ENCODE measurements at places on chromosomes 5 and 9.

DNA sequence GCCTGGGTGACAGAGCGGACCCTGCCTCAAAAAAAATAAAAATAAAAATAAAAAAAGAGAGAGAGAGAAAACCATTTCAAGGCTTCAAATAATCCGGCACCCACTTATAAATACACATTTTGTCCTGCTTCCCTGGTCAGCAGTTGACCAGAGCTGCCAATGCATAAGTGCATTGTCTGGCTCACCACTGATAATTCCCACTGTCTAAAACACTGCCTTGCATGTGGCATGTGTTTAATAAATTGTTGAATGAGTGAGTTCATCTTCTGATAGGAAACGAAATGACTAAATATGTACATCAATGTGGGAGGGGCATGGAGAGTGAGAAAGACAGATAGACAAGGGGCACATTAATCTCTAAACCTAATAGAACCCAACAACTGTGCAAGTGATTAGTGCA, 42.9 kb downstream of the MEGF10 start:
- no peak for DNase-seq

- no peak for DNase-seq
Observed at GRCh38 chr9:69442486-69442885, 117.5 kb downstream of the ENTREP1 start.

GRCh38 chr9:113763429-113763828, 112.7 kb upstream of the ZNF618 start:
- DNase-seq = no peak

DNA sequence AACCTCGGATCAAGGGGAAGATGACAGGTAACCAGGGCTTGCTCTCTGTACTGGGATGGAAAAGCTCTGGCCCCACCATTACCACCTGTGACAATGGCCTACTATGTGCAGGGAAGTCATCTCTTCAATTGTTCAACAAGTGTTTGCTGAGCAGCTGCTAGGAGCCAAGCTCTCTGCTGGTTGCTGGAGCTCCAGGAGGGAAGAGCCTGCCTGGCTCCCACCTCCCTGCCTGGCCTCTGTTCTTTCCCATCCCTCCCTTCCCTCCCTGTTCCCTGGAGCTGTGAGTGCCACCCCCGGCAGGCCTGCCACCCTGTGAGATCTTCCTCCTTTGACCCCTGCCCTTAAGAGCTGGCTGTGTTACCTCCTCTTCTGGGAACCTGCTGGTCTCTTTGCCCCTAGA, 59.7 kb upstream of the IER5L start:
- no peak for DNase-seq

GRCh38 chr9:113516840-113517577, 53.5 kb downstream of the RGS3 start:
- peak; percentile 63 for DNase-seq

- no peak for DNase-seq
Observed at GRCh38 chr9:135919318-135919890, 12.1 kb upstream of the CAMSAP1 start.

DNA sequence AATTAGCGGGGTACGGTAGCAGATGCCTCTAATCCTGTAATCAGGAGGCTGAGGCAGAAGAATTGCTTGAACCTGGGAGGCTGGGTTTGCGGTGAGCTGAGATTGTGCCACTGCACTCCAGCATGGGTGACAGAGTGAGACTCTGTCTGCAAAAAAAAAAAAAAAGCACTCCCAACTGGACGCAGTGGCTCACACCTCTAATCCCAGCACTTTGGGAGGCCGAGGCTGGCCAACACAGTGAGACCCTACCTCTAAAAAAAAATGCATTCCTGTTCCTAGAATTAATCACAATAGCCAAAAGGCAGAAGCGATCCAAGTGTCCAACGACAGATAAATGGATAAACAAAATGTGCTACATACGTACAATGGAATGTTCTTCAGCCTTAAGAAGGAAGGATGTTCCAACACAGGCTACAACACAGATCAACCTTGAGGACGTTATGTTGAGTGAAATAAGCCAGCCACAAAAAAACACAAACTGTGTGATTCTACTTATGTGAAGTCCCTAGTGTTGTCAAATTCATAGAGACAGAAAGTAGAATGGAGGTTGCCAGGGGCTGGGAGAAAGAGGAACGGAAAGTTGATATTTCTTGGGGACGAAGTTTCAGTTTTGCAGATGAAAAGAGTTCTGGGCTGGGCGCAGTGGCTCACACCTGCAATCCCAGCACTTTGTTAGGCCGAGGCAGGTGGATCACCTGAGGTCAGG, 13.8 kb downstream of the FAM78A start:
- peak; percentile 41 for DNase-seq

GRCh38 chr5:85132269-85132668, 747.6 kb upstream of the EDIL3 start:
- no peak for DNase-seq

- peak; percentile 94 for DNase-seq
Observed at GRCh38 chr9:21334701-21335632, at the start of gene KLHL9. Gene KLHL9, minus strand, starts transcription at chr9:21335404. Its CDS starts 545 bp downstream, at chr9:21334859.

- DNase-seq = no peak
Observed at GRCh38 chr9:89352874-89353649, 34.8 kb downstream of the SECISBP2 start.

- peak; percentile 95 for DNase-seq
Observed at GRCh38 chr9:2570615-2571479, 50.7 kb upstream of the VLDLR start.

GRCh38 chr9:123796618-123797484, 133.1 kb downstream of the DENND1A start:
- DNase-seq = no peak

GRCh38 chr5:67221487-67222242, 25.1 kb upstream of the CD180 start:
- peak; percentile 19 for DNase-seq

- no peak for DNase-seq
Observed at GRCh38 chr5:2459251-2459650, 292.2 kb downstream of the IRX2 start.

- DNase-seq = no peak
Observed at GRCh38 chr5:143376911-143377813, 26.3 kb downstream of the NR3C1 start.

DNA sequence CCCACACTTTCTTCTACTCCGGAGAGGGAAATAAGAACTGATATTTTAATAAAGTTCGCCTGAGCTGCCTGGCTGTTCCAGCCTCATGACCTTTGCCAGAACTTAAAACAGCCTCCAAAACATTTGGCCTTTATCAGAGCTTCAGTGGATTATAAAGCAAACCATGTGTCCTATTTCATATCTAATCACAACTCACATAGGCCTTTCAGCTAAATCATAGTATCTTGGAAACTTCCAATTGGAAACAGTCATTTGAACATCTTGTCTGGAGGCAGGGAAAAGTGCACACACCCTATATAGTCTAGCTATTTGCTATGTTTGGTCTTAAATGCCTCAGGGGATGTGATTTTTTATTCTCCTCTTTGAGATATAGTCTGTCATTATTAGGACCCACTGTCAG, 46.0 kb upstream of the FREM1 start:
- no peak for DNase-seq

- DNase-seq = no peak
Observed at GRCh38 chr5:654071-654778, 38.9 kb downstream of the TPPP start.

- peak; percentile 61 for DNase-seq
Observed at GRCh38 chr5:126446498-126447224, 23.5 kb downstream of the GRAMD2B start.

- no peak for DNase-seq
Observed at GRCh38 chr5:141567513-141568117, 51.2 kb downstream of the DIAPH1 start.

GRCh38 chr5:75048457-75048953, 3.9 kb downstream of the GCNT4 start:
- DNase-seq = no peak

DNA sequence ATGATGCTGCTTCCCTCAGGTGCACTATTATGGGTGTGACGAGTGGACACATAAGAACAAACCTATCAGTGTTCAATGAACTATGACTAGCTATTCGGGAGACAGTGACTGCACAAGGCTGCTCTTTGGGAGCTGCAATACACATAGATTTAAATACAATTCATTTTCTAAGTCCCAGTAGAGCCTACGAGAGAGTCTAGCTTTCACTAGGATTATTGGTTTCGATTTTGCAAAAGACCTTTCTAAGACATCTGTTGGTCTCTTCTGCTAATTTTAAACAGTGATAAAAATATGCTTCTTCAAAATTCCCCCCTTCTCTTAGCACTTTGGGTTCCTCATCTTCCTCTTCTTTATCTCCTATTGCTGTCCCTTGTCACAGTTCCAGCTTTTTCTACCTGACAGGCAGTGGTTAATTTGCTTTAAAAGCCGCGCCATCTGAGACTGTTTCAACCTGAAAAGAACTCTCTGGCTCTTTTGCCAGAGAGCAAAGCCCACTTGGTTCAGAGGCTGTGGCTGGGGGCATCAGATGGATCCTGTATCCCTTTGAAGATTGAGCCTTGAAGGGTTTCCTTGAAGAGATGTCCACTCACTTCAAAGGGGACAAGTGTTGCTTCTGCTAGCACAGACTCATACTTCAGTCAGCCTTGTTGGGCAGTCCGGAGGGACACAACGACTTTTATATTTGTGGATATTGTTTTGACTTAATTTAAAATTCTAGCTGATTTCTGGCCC, 241.5 kb downstream of the MAN2A1 start:
- DNase-seq = no peak

DNA sequence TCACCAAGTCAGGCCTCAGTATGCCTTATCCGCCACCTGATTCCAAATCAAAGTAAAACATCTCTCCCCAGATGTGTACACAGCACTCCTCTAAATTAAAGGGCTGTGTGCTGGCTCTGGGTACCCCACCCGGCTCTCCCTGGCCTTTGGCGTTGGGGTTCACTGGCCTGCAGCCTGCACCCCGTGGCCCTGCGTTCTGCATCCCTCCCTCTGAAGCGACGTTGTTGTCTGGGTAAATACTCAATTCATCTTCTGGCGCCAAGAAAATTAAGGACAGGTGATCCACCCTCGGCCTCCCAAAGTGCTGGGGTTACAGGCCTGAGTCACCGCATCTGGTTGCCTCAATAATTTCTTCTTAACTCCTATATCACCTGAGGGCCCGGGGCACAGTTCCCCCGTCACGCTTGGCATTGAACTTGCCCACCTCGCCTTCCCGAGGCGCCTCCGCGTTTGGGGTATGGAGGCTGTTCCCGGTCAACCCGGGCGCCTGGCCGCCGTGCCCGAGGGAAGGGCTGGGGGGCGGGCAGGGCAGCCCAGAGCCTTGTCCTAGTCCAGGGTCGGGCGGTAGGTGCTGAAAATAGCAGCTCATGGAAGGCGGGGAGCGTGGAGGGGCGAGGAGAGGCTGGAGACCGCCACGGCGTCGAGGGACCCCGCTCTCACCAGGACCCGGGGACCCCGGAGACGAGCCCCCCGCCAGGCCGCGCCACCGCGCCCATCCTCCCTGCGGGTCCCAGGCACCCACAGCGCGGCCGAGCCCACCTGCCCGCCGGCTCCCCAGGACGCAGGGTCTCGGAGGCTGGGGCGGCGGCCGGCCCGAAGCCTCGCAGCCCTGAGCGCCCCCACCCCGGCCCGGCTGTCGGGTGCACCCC, 531 bp downstream of the ABO start:
- no peak for DNase-seq

GRCh38 chr9:99825172-99826046, 3.7 kb downstream of the NR4A3 start:
- DNase-seq = peak; percentile 9

DNA sequence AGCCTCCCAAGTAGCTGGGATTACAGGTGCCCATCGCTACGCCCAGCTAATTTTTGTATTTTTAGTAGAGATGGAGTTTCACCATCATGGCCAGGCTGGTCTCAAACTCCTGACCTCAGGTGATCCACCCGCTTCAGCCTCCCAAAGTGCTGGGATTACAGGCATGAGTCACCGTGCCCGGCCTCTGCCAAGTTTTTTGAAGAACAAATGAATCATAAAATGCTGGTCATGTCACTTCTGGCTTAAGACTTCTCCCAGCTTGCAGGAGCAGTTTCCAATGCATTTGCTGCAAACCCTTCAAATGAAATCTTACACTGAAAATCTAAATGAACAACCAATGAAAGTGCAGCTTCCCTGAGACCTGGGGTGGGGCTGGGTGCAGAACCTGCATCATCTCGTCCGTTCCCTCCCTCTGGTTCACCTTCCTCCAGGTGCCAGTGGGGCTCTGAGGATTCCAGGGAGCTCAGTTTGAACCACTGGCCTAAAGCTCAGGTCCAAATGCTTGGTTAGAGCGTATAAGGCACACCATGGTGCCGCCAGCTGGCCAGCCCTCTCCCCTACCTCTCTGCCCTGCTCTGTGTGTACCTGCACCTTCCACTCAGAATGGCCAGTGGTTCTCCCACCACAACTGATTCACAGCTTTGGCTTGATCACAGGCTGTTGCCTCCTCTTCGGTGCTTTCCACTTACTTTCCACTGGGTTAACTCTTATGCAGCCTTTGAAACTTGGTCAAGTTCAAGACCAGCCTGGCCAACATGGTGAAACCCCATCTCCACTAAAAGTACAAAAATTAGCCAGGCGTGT, 39.8 kb upstream of the FUBP3 start:
- DNase-seq = peak; percentile 20

DNA sequence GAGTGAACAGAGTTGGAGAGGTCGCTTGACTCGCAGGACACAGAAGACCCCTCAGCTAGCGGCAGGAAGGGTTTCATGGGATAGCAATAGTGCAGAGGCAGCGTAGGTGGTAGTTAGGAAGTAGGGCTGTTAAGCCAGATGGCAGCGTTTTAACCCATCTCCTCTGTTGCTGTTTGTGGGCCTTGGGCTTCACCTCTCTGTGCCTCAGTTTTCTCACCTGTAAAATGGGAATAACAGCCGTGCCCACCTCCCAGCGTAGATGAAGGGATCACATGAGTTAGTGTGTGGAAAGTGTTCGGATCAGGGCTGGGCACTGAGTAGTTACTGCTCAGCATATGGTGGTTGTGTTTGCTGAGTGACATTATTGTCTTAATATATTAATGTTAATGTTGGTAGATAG, 1.9 kb downstream of the ZNF354B start:
- no peak for DNase-seq

DNA sequence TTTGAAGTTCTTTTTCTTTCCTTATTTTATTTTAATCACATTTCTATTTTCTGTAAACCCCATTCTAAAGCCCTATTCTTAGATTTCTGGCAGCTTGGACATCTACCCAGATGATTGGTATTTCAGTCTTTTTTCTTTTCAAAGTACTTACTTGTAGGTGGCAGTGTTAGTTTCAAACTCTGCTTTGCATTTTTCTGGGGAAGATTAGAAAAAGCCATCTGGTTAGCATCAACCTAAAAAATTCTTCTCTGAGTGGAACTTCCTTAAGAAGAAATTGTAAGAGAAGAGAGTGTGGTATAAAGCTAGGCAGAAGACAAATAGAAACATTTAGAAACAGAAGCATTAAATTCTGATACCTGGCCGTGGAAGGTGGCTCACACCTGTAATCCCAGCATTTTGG, 17.2 kb upstream of the TENT2 start:
- no peak for DNase-seq

DNA sequence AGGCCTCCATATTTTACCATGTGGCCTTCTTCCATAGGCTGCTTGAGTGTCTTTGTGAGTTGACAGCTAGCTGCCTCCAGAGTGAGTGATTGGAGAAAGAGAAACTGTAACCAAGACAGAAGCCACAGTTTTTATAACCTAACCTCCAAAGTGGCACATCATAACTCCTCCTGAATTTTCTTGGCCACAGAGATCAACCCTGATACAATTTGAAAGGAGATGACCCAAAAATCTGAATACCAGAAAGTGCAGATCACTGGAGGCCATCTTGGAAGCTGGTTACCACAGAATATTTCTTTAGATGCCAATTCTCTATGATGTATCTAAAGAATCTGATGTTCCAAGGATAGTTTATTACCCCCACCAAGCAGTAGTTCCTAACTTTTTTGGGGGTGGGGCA, 254.3 kb upstream of the PDE4D start:
- DNase-seq = no peak
